ENCODE measurements at places on chromosomes 2 and 18. TPM values are rescaled to one million over a fixed set of nuclear protein-coding genes. Genes with fewer than 3 reads are reported as not detected.
A peak's percentile ranks its signal among the peaks of the same experiment; 100 is the strongest.

CABYR gene
- 0.48 TPM for polyA plus RNA-seq

DNA sequence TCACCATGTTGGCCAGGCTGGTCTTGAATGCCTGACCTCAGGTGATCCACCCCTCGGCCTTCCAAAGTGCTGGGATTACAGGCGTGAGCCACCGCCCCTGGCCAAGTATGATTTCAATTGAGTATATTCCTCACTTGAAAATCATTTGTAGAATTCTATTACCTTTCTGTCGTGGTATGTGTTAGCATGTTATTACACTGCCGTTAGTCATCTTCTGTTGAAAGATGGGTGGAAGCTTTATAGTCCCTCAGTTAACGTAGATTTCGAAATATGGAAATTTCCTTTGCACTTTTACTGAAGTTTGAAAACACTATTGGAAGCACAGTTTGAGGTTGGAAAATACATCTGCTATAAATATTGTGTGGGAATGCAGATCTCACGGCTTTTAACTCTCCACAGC is 14.7 kb downstream of the NIFK start:
- DNase-seq = no peak
- H3K4me3 ChIP-seq = no peak overlapping the region
- H3K4me1 ChIP-seq = no peaks in the 10 kb centered on the region
- H3K36me3 ChIP-seq = peaks cover 2% of the 10 kb centered on the region

GRCh38 chr2:185921048-185921756 is 182.6 kb downstream of the FSIP2 start:
- DNase-seq = no peak
- no peak overlapping the region for H3K27ac ChIP-seq
- H3K36me3 ChIP-seq = no peaks in the 10 kb centered on the region
- no peaks in the 10 kb centered on the region for H3K4me1 ChIP-seq

- no peaks in the 10 kb centered on the region for H3K4me1 ChIP-seq
- H3K36me3 ChIP-seq = no peaks in the 10 kb centered on the region
- H3K27ac ChIP-seq = no peak overlapping the region
- no peak overlapping the region for H3K4me3 ChIP-seq
- no peak for DNase-seq
Measured at GRCh38 chr2:213213186-213213585, 61.8 kb upstream of the IKZF2 start.

DNA sequence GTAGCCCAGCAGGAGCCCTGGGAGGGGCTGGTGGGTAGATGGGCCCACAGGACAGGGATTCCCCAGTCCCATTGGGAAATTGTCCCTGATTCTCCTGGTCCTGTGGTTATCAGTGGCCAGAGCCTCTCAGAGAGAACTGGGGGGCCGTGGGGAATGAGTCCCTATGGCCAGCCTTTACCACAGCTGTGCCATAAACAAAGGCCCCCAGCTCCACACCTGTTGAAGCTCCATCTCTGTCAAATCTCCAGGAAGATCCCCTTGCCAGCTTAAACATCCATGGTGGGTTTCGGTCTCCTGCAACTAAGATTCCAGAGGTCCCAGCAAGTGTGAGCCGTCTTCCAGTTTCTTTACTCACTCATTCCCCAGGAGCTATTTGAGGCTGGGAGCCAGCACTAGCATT is 897.1 kb downstream of the LRRTM4 start:
- no peaks in the 10 kb centered on the region for H3K27me3 ChIP-seq
- no peak overlapping the region for H3K27ac ChIP-seq

DNA sequence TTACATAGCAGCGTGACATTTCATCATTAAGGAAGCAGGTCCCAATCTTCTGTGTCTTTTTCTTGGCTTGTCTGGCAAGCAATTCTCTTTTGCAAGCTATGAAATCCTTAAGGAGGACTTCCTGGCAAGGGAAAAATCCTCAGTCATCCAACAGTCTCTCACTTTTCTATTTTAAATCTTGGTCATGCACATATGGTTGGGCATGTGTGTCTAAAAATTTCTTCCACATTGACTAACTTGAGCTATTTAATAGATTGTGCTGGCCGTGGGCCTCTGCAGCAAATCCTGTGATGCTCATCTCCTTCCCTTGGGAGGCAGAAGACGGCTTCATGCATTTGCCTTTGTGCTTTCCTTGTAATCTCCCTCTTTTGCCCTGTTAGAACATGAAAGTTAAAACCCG is 634.3 kb upstream of the FANCL start:
- H3K4me3 ChIP-seq = no peak overlapping the region
- no peaks in the 10 kb centered on the region for H3K4me1 ChIP-seq
- no peak overlapping the region for H3K27ac ChIP-seq
- no peak for DNase-seq
- H3K27me3 ChIP-seq = no peaks in the 10 kb centered on the region
- no peaks in the 10 kb centered on the region for H3K36me3 ChIP-seq

GRCh38 chr2:230717600-230717999 is 5.0 kb downstream of the CAB39 start:
- no peaks in the 10 kb centered on the region for H3K27me3 ChIP-seq
- DNase-seq = no peak
- peaks cover 5% of the 10 kb centered on the region for H3K36me3 ChIP-seq
- H3K27ac ChIP-seq = peak overlapping the region; percentile 15
- H3K4me1 ChIP-seq = peaks cover 80% of the 10 kb centered on the region

SERTAD2 gene
- 5.5 TPM for polyA plus RNA-seq

NTSR2 gene
- polyA plus RNA-seq = not detected

GPBAR1 gene
- polyA plus RNA-seq = 0.17 TPM

GRCh38 chr18:50849419-50849821 is 29.5 kb upstream of the ME2 start:
- DNase-seq = no peak
- no peaks in the 10 kb centered on the region for H3K4me1 ChIP-seq
- H3K27me3 ChIP-seq = no peaks in the 10 kb centered on the region
- no peak overlapping the region for H3K4me3 ChIP-seq

LONRF2 gene
- polyA plus RNA-seq = 0.29 TPM

GRCh38 chr2:157891643-157892041 is 15.5 kb upstream of the ACVR1 start:
- DNase-seq = peak; percentile 15
- H3K36me3 ChIP-seq = no peaks in the 10 kb centered on the region
- H3K27me3 ChIP-seq = no peaks in the 10 kb centered on the region

GRCh38 chr2:202831242-202832220 is 40.0 kb downstream of the ICA1L start:
- no peak overlapping the region for H3K4me3 ChIP-seq
- no peaks in the 10 kb centered on the region for H3K27me3 ChIP-seq
- no peaks in the 10 kb centered on the region for H3K36me3 ChIP-seq
- DNase-seq = peak; percentile 52

DNA sequence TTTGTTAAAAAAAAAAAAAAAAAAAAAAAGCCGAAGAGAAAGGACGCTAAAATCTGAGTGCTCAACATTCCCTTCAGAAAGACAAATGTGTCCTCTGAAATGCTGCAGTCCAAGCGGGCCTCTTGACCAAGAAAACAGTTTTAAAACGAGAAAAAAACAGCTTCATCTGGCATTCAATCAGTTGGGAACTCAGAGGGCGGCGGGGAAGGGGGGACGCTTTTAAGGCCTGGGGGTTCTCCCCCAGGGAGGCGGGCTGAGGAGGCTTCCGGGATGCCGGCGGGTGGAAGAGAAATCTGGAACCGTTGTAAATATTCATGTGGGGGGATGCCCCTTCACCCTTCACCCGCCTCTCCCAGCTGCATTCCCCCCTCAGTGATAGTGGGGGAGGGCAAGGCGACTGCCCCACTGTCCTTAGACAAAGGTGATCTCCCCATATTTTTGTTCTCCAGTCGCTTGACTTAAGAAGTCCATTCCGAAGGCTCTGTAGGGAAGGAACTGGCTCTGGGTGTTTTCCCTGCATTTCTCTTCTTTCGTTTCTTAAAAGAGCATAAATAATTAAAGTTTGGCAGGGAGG is 3.3 kb upstream of the HOXD11 start:
- H3K4me1 ChIP-seq = peaks cover 4% of the 10 kb centered on the region
- H3K27me3 ChIP-seq = peaks cover 65% of the 10 kb centered on the region
- H3K36me3 ChIP-seq = no peaks in the 10 kb centered on the region

DNA sequence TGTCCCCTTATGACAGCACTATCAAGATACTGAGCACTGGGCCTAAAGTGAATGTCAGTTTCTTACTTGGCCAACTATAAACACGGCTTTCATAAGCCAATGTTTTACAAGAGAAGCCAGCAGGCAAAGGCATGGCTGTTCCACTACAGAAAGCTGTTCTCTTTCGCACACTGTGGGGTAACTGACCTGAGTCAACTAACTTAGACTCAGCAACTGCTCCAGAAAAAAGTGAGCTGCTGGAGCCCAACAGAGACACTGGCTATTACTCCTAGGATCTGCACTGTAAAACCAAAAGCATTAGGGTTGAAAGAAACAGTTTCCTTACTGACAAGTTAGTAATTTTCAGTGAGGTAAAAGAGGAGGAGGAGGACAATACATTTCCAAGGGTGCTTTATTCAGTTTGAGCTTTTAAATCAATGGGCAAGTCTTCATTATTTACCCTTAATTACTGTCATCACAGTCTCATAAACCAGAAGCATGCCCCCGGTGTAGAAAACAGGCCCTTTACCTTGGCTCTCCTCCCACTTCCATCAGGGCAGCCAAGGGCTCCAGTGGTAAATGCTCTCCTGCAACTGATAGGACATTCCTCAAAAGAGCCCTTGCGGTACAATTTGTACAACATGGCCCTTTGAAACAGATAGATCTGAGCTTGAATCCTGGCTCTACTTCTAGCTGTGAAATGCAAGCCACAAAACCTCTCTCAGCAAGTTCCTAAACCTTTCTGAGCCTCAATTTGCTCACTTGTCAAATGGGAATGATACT is 275.7 kb downstream of the PDE11A start:
- H3K36me3 ChIP-seq = no peaks in the 10 kb centered on the region
- H3K27me3 ChIP-seq = no peaks in the 10 kb centered on the region

IL36G gene
- polyA plus RNA-seq = not detected

DNA sequence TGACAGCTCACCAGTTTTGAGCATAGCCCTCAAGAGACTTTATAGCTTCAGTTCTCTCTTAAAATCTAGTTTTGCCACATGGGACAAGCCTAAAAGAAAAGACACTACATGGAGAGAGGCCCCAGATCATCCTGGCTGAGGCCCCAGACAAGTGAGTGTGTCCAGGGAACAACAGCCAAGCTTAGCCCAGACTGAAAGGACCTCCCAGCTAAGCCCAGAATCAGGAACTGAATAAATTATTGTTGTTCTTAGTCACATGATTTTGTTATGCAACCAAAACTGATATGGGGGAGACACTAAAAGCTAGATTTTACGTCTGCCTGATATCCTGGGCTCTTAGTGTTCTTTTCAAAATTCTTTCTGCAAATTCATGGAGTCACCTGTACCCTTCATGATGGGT is 29.3 kb upstream of the LBH start:
- H3K27me3 ChIP-seq = no peaks in the 10 kb centered on the region
- no peak for DNase-seq
- no peak overlapping the region for H3K27ac ChIP-seq
- H3K4me3 ChIP-seq = no peak overlapping the region

DNA sequence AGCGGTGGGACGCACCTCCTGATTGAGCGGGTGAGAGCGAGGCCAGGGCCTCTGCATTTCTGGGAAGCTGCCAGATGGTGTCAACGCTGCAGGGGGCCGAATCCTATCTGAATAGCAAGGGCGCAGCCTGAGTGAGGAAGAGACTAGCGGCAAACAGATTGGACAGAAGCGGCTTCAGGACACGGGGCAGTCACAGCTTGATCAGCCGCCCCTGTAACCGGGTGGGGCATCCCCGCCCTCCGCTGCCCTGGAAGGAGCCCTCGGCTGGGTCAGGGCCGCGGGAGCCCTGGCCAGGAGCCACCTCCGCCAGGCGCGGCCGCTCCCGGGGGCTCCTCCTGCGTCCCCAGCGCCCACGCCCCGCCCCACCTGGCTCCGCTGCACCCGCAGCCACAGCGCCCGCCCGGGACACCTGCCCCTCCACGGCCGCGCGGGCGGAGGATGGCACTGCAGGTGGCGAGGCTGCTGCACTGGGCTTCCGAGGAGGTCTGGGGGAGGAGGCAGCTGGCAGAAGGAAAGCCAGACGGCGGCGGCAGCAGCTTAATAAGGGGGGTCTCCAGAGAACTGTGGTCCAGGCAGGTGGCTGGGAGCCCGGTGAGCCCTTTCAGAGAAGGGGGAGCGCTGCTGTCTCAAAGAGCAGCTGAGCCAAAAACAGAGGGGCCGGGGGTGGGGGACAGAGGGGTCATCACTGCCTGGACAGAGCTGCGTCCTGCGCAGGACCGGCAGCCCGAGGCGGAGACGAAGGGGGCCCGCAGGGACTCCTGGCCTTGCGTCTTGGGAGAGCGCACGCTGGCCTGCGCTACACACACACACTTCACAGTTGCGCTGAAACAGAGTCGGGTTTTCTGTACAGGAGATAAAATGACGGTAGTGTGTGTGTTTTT is 18.8 kb upstream of the SOX11 start:
- H3K27ac ChIP-seq = no peak overlapping the region
- H3K36me3 ChIP-seq = no peaks in the 10 kb centered on the region
- no peaks in the 10 kb centered on the region for H3K4me1 ChIP-seq
- no peaks in the 10 kb centered on the region for H3K27me3 ChIP-seq
- no peak for DNase-seq

CD8B gene
- 0.22 TPM for polyA plus RNA-seq

DNA sequence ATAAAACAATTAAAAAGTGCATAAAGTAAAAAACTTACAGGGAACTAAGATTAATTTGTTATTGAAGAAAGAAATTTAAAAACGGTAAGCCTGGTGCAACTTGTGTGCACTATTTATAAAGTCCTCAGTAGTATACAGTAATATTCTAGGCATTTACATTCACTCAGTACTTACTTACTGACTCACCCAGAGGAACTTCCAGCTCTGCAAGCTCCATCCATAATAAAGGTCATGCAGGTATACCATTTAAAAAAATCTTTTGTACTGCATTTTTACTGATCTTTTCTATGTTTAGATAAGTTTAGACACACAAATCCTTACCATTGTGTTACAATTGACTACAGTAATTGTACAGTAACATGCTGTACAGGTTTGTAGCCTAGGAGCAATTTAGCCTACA is 51.5 kb upstream of the NXPH2 start:
- no peak overlapping the region for H3K4me3 ChIP-seq
- DNase-seq = no peak
- no peaks in the 10 kb centered on the region for H3K36me3 ChIP-seq
- H3K27me3 ChIP-seq = no peaks in the 10 kb centered on the region
- H3K27ac ChIP-seq = no peak overlapping the region
- no peaks in the 10 kb centered on the region for H3K4me1 ChIP-seq

COX5B gene
- 339 TPM for polyA plus RNA-seq

GRCh38 chr2:11254100-11254536 is 90.3 kb downstream of the ROCK2 start:
- H3K4me3 ChIP-seq = no peak overlapping the region
- no peaks in the 10 kb centered on the region for H3K36me3 ChIP-seq
- DNase-seq = no peak
- H3K27ac ChIP-seq = no peak overlapping the region
- no peaks in the 10 kb centered on the region for H3K4me1 ChIP-seq

GRCh38 chr2:25176541-25177181 is 8.3 kb upstream of the POMC start:
- H3K4me3 ChIP-seq = no peak overlapping the region
- no peak overlapping the region for H3K27ac ChIP-seq
- DNase-seq = no peak
- peaks cover 3% of the 10 kb centered on the region for H3K27me3 ChIP-seq

Data from CD4-positive, alpha-beta memory T cell (primary cell).